ENCODE measurements at places on chromosomes 5 and 9.

DNA sequence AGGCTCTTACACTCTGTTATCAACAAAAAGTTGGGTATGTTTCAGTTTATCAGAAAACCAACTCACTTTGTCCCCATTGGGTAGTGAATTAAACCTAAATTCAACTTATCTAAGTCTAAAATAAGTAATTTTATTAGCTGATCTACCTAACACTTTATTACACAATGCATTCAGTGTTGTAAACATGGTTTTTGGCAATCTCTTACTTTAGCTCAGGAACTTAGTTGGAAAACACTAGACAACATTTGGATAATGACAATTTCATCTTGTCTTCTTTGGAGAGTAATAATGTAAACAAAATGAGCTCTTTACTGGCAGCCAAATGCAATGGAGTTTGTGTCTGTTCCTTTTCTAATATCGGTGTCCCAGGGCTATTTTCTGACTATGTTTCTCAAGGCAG, 33.0 kb downstream of the FGF10 start:
- DNase-seq, result no peak

- no peak for DNase-seq
Measured at GRCh38 chr5:78758169-78758839, 109.7 kb upstream of the LHFPL2 start.

- no peak for DNase-seq
Measured at GRCh38 chr5:156678484-156678883, 171.6 kb upstream of the PPP1R2B start.

DNA sequence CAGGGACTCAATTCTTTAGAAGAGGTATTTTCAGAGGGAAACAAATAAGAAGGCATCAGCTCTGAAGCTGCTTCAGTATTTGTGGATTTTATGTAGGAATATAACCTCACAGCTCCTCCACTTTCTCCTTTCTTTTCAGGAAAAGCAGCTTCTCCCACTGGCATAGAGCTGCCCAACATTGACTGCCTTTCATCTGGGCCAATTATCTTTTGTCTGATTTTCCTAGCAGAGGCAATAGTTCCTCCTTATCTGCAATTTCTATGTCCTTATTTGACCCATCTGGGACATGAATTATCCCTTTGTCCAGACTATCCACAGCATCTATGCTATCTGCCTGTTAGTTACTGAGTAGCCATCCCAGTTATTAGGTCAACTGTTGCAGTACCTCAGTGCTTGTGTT, 1671.2 kb upstream of the ACO1 start:
- DNase-seq, result no peak

DNA sequence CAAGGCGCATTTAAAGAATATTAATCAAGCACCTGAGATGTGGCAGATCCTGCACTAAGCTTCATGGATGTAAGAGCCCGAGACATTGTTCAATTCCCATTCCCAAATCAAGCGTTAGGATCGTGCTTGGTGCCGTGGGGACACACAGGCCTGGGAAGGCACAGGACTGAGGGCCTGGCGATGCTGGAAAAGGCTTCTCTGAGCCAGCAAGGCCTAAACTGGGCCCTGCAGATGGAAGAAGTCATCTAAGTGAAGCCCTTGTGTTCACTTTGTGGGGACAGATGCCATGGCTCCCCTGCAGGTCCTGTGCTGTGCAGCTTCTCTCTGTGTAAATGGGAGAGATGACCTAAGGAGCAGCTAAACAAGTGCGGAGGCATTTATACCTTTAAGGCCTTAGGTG, 83.9 kb downstream of the LIFR start:
- DNase-seq, result no peak

DNA sequence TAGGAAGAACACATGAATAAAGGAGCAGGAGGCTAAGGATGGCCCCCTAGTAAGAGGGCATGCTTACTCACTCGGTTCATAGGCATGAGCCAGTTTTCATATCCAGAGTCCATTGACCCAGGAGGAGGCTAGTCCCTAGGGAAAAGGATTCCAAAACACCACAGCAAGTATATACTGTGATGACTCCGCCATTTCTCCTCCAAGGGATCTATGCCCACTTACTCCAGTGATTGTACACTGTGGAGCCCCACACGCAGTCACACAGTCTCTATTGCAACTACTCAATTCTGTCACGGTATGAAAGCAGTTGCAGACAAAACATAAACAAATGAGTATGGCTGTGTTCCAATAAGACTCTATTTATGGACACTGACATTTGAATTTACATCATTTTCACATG, 117.7 kb upstream of the ALDH1B1 start:
- no peak for DNase-seq

GRCh38 chr5:28254846-28255245, 1216.5 kb upstream of the CDH9 start:
- no peak for DNase-seq

DNA sequence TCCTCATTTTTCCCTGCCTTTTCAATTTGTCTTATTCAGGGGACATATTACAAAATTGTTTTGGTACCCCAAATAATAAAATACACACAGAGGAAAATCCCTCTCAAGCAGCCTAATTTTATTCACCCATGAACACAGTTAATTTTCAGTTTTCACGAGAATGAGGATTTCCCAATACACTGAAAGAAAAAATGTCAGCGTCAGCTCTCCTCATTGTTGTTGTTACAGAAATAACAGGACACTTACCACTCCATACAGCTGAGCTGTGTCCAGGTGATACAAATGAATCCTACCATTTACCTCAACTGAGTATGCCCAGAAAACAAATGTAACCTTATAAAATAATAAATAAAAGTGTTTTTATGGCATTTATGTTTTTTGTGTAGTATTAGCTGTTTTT, 144.6 kb upstream of the PCA3 start:
- DNase-seq, result no peak

DNA sequence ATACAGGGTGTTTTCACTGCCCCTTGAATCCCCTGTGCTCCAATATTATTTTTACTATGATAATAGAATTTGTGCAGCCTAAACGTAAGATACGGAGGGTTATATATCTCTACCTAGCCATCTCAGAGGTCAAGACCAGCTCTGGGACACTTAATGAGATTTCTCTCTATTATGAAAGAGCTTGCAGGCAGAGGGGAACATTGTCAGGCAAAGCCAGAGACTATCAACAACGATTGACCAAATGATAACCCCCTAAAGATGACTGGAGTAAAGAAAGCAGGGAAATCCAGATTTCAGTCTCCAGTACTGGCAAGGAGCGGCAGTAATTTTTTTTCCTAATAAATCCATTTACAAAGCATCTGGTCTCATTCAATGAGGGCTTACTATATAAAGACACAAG, 59.8 kb upstream of the LPAR1 start:
- DNase-seq, result no peak

- DNase-seq, result no peak
Measured at GRCh38 chr5:158813275-158813674, 286.4 kb downstream of the EBF1 start.

- DNase-seq, result peak; percentile 87
Measured at GRCh38 chr9:131270171-131271015, 5.9 kb downstream of the FAM78A start.

- DNase-seq, result no peak
Measured at GRCh38 chr9:2524601-2525000, 97.0 kb upstream of the VLDLR start.

DNA sequence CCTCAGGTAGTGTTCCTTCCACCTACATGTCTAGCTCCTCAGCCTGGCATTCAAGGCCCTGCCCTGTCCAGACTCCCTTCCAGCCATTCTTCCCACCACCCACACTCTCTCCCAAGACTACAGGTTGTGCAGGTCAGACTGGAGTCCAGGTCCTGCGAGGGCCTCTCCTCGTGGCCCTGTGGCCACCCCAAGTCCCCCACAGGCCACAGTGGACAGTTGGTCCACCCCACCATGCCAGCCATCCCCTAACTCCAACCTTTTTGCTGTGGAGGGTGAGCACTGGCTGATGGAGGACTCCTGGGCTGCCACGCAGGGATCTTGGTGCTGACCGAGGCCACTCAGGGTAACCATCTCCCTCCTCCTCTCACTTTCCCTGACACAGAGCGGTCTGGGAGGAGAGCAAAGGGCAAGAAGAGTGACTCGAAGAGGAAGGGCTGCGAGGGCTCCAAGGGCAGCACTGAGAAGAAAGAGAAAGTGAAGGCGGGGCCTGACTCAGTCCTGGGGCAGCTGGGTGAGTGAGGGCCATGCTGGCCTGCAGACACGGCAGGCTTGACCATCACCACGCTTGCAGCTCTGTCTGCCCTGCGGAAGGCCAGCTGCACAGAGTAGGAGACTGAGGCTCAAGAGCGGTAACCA, 51.0 kb downstream of the JADE2 start:
- no peak for DNase-seq

GRCh38 chr5:157912621-157913325, 53.8 kb upstream of the CLINT1 start:
- no peak for DNase-seq

- DNase-seq, result no peak
Measured at GRCh38 chr9:110186254-110186653, 21.7 kb downstream of the C9orf152 start.

DNA sequence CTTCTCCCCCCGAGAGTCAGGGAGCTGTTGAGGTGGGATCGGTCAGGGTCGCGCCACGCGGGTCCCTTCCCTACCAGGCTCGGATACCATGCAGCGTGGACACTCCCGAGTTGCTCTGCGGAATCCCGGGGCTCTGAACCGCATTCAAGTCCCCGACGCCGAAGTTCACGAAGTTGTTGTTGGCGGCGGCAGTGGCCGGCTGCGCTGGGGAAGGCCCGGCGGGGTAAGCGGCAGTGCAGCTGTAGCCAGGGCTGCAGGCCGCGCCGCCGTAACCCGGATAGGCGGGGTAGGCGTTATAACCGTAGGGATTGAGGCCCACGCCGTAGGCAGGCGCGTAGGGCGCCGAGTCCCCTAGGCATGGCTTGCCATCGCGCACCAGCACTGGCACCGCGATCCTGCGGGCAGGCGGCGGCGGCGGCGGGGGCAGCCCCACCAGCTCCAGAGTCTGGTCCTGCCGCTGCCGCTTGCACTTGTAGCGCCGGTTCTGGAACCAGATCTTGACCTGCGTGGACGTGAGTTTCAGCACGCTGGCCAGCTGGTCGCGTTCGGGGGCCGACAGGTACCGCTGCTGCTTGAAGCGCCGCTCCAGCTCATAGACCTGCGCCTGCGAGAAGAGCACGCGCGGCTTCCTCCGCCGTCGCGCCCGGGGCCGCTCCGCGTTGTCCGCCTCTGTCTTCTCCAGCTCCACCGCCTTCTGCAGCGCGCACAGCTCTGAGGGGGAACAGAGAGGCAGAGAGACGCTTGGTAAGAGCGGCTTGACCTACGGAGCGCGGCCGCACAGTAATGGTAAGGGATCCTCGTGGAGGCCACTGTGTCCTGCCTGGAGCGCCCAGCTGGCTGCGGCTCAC, 2.3 kb downstream of the NKX2-5 start:
- no peak for DNase-seq

DNA sequence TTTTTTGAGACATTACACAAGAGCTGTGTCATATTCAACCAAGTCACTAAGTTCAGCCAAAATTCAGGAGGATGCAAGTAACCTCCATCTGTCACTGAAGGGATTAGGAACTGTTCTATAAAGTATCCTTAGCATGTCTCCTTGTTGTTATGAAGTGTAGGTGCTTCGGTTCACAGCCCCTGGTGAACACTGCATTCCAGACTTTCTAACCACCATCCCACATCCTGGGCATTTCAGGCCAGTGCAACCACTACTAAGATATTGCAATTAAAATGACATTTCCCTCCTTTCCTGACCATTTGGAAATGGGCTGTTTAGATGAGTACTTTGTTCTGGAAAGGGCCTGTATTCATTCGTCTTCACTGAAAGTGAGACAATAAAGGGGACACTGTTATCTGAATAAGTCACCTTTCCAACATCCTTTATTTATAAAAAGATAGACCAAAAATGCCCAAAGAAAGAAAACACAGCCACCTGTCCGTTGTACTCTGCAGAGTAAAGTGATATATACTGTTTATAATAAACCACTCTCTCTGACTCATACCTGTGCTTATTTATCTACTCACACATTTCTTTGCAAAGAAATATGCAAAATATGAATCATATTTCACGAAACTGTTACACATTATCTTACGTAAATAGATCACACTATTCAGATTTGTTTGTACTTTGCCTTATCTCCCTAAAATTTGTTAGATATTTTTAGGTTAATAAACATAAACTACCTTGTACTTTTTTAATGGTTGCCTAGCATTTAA, 861.9 kb downstream of the CDH18 start:
- DNase-seq, result no peak

GRCh38 chr5:140694276-140694675, 3.0 kb downstream of the HARS2 start:
- DNase-seq, result no peak

DNA sequence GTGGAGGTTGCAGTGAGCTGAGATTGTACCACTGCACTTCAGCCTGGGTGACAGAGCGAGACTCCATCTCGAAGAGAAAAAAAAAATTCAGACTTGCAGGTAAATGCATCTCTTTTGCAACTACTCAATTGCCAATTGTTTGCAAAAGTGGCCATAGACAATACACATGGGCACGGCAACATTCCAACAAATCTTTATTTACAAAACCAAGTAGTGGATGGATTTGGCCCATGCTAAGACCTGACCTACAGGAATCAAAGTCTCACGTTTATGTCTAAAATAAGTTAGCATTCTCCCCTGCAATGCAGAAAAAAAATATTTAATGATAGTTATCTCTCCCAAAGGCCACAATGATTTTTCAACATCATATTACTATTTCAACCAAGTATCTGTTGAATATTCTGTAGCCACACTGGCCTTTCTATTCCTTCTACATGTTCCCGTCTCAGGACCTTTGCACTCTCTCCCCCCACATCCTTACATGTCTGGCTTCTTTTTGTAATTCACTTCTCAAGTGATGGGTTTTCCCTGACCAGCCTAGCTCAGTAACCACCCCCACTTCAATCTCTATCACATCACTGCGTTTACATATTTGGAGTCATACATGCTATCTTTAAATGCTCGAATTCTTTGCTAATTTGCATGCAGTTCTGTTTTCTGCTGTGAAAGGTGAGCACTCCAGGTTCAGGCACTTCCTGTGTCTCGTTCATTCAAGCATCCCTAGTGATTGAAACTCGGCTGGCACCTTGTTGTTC, 54.2 kb downstream of the FNBP1 start:
- DNase-seq, result no peak

- DNase-seq, result no peak
Measured at GRCh38 chr9:134191455-134192209, 27.3 kb upstream of the RNU6ATAC start.

- DNase-seq, result no peak
Measured at GRCh38 chr9:126342621-126343031, 16.0 kb downstream of the MVB12B start.

DNA sequence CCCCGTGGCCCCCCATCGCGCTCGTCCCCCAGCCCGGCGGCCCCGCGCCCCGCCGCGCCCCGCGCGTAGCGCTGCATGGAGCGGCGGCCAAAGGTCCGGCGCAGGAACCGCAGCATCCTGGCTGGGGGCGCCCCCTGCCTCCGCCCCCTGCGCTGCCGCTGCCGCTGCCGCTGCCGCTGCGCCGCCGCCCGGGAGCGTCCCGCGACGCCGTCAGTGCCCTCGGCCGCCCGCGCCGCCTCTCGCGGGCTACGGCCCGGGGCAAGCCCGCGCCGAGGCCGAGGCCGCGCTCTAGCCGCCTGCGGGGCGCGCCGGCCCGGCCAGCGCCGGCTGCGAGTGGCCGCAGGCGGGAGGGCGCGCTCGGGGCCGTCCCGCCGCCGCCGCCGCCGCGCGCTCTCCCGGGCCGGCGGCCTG, 523 bp downstream of the EPB41L4B start:
- no peak for DNase-seq

All from hematopoietic multipotent progenitor cell treated with erythropoietin and hydrocortisone succinate and interleukin-3 and kit ligand, for 6 days (in vitro differentiated cells).